Activated T-cell treated with anti-CD3 and anti-CD28 coated beads, Interleukin-2, amount 50 U/mL, for 72 hours (primary cell): ENCODE measurements at places on chromosomes 4 and X. TPM values are rescaled to one million over a fixed set of nuclear protein-coding genes. Genes with fewer than 3 reads are reported as not detected.

- DNase-seq, result no peak
Observed at GRCh38 chr4:141977433-141977832, 341.1 kb downstream of the IL15 start.

DNA sequence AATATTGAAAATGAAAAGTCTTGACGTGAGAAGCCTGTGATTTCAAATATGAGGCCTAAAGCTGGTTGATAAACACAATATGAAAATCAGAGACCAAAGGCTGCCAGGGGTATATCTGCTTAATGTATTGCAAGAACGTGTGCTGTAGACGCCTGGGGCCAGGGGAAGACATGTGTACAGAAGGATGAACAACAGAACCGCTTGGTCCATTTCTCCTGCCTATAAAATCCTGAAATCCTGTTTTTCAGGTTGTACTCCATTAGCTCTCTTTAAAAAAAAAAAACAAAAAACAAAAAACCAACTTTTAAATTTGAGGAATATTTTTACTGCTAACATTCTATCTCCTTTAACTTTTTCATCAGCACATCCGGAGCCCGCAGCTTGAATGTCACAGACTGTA is 109.2 kb downstream of the STOX2 start:
- no peak for DNase-seq

GNL3L gene
- total RNA-seq, result 55.7 TPM

- DNase-seq, result no peak
Observed at GRCh38 chrX:104854188-104854587, 288.2 kb downstream of the IL1RAPL2 start.
